ENCODE measurements at places on chromosomes 7 and 10.
A peak's percentile ranks its signal among the peaks of the same experiment; 100 is the strongest.

DNA sequence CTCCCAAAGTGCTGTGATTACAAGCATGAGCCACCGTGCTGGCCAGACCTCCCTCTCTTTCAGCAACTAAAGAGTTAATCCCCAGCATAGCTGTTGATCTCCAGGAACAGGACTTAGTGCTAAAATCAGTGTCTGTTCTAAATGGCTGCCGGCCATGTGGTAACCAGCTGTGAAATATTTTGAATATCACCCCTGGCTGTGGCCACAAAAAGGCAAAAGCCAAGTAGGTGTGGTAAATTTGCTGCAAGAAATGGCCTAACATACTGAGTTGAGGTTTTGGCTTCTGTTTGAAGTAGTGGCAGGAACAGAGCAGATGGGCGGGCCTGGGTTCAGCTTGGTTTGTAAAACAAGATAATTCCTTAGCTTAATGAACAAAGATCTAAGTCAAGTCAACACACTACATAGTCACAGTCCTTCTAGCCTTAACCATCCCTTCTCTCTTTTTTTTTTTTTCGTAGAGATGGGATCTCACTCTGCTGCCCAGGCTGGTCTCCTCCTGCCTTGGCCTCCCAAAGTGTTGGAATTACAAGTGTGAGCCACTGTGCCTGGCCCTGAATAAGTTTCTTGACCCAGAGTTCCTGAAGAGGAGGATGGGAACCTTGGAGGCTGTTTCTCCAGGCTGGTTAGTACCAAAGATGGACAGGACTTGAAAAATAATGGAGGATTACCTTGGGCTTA, 22.7 kb upstream of the AGFG2 start:
- no peak for DNase-seq

GRCh38 chr10:118927321-118927720, 102.2 kb upstream of the NANOS1 start:
- no peak for DNase-seq

DNA sequence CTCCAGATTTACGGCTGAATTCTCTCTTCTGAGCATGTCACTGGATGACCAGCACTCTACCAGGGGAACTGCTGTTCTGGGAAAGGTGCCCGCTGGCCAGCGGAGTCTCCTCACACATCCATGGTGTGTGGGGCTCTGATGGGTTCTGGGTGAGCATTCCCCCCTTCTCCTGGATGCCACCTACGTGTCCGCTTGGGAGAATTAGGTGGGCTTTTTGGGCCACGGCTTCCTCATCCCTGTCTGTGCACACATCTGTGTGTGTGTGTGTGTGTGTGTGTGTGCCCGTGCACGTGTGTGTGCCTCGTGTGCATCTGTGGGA, 163.0 kb downstream of the DNAJB6 start:
- no peak for DNase-seq

DNA sequence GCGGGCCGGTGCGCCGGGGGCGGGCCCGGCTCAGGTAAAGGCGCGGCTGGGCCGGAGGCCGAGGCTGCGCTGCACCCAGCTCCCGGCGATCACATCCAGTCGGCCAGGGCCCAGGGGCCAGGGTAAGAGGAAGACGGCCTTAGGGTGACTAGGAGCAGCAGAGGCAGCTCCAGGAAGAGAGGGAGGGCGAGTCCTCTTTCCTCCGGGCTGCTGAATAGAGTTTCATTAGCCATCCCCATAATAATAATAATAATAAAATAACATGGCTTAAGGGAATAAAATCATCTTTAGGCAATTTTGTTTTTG, 44.8 kb upstream of the CDK1 start:
- DNase-seq: no peak

DNA sequence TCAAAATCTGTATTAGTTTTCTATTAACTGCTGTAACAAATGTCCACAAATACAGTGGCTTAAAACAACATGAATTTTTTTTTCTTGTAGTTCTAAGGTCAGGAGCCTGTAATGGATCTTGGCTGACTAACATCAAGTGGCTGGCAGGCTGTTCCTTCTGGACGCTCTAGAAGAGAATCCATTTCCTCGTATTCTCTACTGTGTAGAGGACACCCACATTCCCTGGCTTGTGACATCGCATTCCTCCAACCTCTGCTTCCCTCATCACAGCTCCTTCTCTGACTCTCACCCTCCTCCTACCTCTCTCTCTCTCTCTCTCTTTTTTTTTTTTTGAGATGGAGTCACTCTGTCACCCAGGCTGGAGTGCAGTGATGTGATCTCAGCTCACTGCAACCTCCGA, 4.8 kb upstream of the CALHM1 start:
- no peak for DNase-seq

DNA sequence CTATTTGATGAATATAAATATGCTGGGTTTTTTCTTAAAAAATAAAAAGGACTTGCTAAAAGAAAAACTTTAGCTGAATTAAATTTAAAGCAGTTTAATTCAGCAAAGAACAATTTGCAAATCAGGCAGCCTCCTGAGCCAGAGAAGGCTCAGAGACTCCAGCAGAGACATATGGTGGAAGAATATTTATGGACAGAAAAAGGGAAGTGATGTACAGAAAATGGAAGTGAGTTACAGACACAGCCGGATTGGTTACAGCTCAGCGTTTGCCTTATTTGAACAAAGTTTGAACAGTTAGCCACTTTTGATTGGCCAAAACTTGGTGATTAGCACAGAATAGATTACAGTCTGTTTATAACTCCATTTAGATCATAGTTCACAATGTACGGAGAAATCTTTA, 110.3 kb downstream of the GAD2 start:
- no peak for DNase-seq

DNA sequence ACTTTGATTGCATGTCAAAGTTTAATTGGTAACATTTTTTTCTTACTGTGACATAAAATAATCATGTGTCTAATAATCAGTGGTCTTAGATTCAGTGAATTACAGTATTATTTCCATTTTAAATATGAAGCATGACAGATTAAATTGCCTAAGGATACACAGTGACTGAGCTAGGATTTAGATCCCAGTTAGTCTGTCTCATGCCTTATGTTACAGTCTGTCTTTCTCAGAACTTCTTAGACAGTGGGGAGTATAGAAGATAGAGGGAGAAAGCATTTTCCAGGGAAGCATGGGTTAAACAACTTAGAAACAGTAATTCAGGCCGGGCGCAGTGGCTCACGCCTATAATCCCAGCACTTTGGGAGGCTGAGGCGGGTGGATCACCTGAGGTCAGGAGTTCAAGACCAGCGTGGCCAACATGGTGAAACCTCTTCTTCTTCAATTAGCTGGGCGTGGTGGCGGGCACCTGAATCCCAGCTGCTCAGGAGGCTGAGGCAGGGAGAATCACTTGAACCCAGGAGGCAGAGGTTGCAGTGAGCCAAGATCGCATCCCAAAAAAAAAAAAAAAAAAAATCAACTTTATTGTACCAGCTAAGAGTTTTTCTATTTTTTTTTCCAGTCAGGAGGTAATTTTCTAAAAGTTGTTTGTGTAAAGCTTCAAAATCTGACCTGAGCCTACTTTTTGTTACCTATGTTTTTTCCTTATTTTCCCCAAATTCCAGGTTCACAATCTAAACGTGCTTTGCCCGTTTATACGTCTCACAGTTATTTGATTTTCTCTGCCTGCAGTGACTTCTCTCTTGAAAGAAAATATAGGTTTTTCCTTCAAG, 3.3 kb downstream of the CASD1 start:
- DNase-seq: no peak

DNA sequence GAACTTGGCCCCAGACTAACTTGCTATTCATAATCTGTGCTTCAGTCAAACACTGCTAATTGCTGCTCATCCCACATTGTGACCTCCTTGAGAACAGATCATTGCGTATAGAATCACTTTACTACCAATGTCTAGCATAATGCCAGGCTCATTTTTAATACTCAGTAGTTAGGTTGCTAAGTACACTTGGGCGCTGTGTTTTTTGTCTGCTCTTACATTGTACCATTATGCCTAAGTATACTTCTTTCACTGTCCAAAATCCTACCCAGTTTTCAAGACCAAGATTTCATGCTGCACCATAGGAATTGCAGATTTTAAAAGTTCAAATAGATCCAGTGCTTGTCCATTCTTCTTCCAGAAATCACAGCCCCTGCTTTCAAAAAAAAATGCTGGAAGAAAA, 32.8 kb upstream of the TMEM106B start:
- DNase-seq: no peak

- no peak for DNase-seq
Measured at GRCh38 chr10:7243873-7244272, 167.0 kb downstream of the SFMBT2 start.

- DNase-seq: no peak
Measured at GRCh38 chr7:4238861-4239260, 443.2 kb upstream of the FOXK1 start.

GRCh38 chr10:96609510-96609909, 22.7 kb upstream of the TM9SF3 start:
- no peak for DNase-seq

DNA sequence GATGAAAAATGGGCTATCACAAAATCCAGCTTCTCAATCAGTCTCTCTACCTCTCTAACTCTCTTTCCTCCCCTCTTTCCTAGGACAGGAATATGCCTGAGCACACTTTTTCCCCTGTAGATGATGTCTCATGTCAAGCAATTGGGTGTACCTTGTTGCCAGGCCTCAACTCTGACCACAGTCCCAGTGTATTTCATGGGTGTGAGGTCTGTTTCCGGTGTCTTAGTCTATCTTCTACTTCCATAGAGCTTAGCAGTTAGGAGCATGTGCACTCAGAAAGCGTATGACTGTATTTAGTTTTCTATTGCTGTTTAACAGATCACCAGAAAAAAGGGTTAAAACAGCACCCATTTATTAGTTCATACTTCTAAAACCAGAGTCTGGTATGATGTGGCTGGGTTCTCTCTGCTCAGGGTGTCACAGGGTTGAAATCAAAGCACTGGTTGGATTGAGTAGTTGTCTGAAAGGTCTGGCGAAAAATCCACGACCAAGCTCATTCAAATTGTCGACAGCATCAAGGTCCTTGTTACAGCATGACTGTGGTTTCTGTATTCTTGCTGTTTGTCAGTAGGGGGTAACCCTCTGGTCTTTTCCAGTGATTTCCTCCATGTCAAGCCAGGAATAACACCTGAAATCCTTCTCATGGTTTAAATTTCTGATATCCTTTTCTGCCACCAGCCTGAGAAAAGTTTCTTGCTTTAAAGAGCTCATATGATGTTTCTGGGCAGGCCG, 130.0 kb downstream of the THSD7A start:
- no peak for DNase-seq

GRCh38 chr7:55563596-55564325, 8.5 kb downstream of the VOPP1 start:
- DNase-seq: no peak

DNA sequence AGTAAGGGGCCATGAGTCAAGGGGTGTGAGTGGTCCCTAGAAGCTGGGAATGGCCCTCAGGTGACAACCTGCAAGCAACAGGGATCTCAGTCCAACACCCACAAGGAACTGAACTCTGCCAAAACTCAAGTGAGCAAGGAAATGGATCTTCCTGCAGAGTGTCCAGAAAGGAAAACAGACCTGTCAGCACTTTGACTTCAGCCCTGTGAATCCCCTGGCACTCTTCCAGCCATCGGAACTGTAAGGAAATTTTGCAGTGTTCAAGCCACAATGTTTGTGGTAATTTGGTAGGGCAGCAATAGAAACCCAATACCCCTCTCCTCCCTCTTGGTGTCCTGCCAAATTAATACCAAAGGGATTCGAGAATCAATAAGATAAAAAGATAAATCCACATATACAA, 6.9 kb downstream of the LYZL1 start:
- no peak for DNase-seq

GRCh38 chr7:121032645-121033460, 44.3 kb downstream of the CPED1 start:
- peak; percentile 35 for DNase-seq

DNA sequence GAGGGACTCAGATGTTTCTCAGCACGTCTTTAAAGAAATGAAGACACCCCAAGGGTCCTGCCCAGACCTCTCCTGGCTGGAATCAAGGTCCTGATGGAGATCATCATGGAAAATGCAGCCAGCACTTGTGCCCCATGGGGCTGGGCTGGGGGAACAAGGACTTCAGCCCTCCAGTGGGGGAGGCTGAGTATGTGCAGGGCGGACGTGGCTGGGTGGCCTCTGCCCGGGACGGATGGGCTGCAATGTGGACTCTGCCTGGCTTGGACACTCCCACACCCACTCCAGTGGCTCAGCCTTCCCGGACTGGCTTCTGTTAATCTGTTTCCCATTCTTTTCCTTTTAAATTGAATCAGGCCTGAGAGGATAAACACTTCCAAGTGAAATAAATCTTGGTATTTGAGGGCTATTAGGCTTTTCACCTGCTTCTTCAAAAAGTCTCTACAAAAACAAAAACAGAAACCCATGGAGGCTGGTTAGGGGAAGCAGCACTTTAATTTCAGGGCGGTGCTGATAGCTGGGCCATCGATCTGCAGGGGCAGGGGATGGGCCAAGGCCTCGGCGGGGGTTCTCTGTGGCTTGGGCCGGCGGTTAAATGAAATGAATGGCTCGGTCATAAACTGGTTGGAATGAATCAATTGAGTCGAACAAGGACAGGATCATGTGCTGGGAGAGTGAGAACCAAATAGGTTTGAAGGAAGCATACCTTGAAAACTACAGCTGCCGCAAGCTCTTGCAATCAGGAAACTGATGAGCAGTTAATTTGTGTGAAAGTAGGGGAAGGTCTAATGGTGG, 51.4 kb downstream of the ADARB2 start:
- no peak for DNase-seq

- no peak for DNase-seq
Measured at GRCh38 chr10:4515721-4516120, 310.3 kb upstream of the AKR1E2 start.

DNA sequence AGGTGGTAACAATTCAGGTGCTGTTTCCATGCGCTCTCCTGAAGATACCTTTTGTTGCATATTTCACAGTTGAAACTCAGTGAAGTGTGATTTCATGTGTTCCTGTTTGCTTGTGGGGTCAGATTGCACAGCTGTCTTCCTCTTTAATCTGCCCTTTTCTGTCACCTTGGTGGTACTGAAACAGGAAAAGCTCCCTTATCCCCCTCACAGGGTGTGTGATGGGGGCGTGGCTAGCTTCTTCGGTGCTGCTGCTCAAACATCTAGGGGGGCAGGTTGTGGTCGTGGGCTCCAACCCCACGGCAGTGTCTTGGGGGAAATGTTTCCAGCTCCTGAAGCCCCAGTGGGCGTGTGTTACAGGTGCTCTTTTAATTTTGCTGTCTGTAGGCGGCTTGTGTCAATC, 107.4 kb upstream of the KLF14 start:
- DNase-seq: no peak

DNA sequence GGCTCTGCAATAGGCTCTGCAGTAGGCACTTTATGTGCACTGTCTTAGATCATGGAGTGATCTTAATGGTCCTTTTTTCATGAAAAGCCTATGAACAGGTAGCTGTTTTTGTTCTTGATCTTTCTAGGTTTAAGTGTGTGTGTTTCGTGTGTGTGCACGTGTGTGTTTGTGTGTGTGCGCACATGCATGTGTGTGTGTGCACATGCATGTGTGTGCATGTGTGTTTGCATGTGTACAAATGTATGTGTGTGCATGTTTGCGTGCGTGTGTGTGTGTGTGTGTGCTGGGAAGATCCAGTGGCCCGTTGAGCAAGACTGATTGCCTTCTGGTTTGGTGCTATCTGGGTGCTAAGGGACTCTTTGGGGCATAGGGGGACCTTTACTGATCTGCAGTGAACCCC, 334.8 kb downstream of the GLRX3 start:
- no peak for DNase-seq

GRCh38 chr7:408751-409311, 110.8 kb downstream of the PDGFA start:
- no peak for DNase-seq
